ENCODE measurements at places on chromosomes 16 and 17.

DNA sequence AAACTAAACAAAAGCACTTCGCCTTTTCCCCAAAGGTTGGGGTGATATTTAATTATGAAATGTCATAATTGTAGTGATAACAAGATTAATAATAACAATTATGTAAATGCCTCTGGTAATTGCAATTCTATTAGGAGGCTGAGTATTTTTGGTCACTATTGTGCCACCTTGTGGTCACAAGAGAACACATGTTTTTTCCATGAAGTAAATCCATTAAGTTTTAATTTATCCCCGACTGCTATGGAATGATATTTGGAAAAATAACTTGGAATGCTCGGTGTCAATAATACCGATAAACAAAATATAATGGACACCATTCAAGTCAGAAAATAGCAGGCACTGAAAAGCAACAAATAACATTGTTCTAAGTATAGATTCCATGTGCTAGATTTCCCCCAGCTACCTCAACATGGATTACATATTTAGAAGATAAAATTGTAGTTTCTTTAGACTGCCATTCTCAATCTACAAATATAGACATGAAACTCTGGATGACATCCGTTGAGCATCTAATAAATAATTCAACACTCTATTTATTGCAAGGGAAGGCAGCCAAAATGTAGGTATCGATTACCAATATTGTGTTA is 25.0 kb upstream of the KCNJ2 start:
- no peak for DNase-seq

- DNase-seq, result no peak
These were observed 80.8 kb upstream of the CIBAR2 start for GRCh38 chr16:85193115-85193493.

DNA sequence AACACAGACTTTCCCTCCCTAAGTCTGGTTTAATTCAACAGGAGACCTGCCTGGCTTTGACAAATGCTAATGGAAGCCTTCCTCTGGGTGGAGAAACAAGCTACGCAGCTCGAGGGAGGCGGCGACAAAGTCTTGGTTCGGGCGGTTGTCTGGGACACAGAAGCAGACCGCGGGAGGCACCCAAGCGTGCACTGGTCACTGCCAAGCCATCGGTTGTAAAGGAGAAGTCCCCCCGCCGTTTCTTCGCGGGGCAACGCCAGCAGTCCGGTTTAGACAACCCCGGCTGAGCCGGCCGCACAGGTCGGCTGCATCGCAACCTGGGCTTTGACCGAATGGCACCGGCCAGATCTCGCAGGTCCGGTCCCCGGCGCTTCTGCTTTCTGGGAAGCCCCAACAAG is 586 bp downstream of the GLYR1 start:
- DNase-seq, result no peak

GRCh38 chr17:40094874-40095273 is 5.5 kb downstream of the NR1D1 start:
- DNase-seq, result no peak

DNA sequence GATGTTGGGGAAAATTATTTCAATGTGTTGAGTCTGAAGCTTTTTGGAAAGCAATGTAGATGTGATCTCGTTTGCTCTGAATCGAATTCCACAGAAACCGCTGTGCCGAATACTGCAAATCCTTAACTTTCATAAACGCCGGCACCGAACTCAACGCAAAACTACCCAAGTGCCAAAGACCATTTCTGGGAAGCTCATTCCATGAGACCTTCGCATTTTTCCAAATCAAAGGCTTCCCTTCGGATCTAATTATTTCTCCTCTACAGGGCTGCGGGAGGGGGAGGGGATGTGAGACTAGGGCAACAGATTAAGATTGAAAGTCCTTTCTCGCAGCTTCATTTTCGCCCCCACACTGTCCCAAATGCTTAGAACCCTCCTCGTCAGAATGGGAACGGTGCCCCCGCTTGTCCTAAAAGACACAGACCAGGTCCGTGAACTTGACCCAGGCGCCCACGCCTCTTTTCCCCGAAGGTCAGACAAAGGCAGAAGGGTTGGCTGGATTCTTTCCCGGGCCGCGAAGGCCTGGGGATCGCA is 4.0 kb downstream of the PRAC1 start:
- DNase-seq, result no peak

GRCh38 chr16:4244254-4245076 is 2.6 kb upstream of the SRL start:
- no peak for DNase-seq

- DNase-seq, result no peak
These were observed 80.9 kb downstream of the WWOX start for GRCh38 chr16:78180349-78180748.

DNA sequence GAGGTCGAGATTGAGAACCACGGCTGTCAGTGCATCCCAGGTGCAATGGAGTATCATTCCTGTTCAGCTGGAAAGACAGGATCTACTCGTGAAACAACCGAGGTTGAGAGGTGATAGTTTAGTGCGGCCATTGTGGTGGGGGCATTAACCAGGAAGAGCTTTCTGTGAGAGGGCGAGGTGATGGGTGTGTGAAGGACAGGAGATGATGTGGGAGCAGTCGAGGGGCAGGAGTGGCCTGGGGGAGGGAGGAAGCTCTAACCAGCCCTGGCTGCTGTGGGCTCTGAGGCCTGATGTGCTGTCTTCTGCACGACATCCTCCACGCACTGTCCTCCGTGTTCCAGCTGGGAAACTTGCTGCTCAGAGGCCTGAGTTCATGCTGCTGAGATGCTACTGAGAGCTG is 22.0 kb downstream of the GOSR2 start:
- no peak for DNase-seq

DNA sequence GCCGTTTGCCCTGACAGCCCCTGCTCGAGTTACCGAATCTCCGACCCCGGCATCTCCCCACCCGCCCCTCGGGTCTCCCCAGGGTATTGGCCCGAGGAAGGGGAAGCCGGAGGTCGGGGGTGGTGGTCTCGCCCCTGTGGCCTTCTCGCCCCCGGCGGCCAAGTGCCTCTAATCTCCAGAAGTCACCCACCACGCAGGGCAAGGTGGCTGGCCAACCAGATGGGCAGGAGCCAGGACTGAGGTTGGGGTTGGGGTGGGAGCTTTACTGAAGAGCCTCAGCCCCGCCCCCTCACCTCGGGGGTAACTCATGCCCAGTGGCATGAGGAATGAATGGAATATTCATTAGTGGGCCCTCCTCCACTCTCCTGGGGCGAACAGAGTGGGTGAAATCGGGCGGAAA is 637 bp downstream of the DHRS11 start:
- no peak for DNase-seq

DNA sequence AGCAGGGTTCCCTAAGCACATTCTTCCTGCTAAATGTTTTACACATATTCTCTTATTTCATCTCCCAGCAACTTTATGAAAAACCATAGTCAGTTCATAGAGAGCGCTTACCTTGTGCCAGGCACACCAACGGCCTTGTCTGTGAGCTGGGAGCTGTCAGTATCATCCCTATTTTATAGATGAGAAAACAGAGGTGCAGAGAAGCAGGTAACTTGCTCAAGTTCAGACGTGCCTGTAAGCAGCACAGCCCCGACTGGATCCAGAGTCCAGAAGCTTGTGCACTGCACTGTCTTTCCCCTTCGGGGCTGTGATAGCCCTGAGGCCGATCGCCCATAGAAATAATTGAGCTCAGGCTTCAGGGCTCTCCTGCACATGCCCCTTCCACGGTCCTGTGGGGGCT is 6.2 kb downstream of the AQP8 start:
- DNase-seq, result no peak

DNA sequence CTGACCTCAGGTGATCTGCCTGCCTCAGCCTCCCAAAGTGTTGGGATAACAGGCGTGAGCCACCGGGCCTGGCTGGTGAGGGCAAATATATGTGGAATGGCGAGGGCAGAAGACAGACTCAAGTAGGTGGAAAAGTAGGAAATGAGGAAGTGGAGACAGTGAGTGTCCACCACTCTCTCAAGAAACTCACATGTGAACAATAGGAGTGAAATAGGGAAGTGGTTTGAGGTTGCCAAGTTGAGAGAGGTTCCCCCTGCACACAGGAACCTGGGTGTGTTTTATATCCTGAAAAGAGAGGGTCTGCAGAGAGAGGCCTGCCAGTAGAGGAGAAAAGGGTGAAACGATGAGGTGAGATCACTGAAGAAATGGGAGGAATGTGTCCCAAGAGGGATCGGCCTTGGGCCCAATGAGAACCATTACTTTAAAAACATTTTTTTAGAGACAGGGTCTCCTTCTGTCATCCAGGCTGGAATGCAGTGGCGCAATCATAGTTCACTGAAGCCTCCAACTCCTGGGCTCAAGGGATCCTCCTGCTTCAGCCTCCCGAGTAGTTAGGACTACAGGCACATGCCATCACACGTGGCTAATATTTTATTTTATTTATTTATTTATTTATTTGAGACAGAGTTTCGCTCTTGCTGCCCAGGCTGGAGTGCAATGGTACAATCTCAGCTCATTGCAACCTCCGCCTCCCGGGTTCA is 17.1 kb upstream of the CORO1A start:
- DNase-seq, result no peak

Data from activated CD4-positive, alpha-beta T cell treated with anti-CD3 and anti-CD28 coated beads, Interleukin-2, amount 50 U/mL, for 4 hours (primary cell).